ENCODE measurements at places on chromosomes 5 and 9.

GRCh38 chr9:35716230-35716629 lies 15.8 kb downstream of the TLN1 start:
- H3K36me3 ChIP-seq: peaks cover 2% of the 10 kb centered on the region
- no peaks in the 10 kb centered on the region for H3K4me1 ChIP-seq
- no peak overlapping the region for H3K4me3 ChIP-seq
- no peaks in the 10 kb centered on the region for H3K27me3 ChIP-seq
- H3K27ac ChIP-seq: no peak overlapping the region

DNA sequence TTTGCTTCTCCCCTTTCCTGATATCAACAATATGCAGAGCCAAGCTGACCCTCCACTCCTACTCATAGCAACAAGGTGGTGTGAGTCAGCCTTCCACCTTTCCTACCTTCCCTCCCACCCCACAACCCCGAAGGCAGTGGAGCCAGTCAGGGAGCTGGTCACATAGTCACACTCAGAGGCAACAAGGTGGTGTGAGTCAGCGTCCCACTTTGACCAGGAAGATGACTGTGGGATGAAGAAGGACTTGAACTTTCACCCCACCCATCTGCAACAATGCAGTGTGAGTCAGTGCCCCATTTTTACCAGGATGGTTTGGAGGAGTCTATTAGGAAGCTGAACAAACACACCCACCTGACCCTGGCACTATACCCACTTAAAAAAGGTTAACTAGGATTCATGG lies 30.1 kb upstream of the ZNF782 start:
- no peaks in the 10 kb centered on the region for H3K36me3 ChIP-seq
- no peaks in the 10 kb centered on the region for H3K27me3 ChIP-seq
- no peaks in the 10 kb centered on the region for H3K4me1 ChIP-seq

DNA sequence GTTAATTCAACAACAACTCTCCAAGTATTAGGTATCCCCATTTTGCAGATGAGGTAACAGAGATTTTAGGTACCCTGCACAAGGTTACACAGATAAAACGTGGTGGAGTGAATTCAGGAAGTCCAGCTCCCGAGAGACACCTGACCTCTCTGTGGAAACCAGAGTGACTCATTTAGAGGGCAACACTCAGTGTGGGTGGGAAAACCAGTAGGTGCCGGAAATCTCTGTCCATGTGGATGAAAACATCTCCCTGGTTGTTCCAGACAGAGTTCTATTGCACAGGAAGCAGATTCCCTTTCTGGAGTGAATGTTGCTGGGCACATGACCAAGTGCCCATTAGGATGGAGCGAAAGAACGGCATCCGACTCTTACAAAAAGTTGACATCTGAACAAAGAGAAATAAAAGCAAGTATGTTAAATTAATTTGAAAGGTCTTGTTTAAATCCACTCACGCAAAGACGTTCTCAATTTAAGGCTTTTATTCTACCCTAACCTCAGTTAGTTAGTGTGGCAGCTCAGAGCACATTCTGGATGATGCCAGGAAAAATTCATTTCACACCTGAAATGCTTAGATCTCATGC lies 391.9 kb upstream of the WWC1 start:
- no peaks in the 10 kb centered on the region for H3K36me3 ChIP-seq
- no peak overlapping the region for H3K4me3 ChIP-seq
- DNase-seq: no peak
- peaks cover 14% of the 10 kb centered on the region for H3K4me1 ChIP-seq
- H3K27me3 ChIP-seq: no peaks in the 10 kb centered on the region

DNA sequence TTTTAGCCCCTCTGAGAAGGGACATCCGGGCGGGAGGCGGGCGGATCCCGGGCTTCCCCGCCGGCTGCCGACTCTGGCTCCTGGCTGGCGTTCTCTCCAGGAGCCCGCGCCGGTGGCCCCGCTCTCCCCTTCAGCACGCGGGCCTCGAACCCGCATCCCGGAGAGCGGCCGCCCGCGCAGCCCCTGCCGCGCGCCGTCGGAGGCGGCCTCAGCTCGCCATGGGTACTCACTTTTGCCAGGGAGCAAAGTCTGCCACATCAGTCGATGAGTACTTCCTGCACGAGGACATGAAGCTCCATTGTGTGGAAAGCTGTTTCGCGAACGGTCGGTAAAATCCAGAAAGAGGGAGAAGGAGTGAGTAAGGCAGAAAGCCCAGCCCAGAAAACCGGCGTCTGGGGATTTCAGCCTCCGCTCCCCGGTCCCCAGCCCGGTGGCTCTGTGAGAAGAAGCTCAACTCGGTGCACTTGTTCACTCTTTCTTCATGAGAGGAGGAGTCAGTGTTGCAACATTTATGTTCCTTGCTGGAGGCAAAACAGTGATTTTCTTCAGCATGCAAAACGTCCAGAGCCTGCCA lies at the start of gene PRLR:
Gene PRLR, minus strand, starts transcription at position 450 of the 574 bp plus-strand sequence. CDS start 140,867 bp downstream, outside the sequence.
- H3K4me3 ChIP-seq: peak within 1 kb of the TSS; percentile 56
- no peak within 1 kb of the TSS for H3K27ac ChIP-seq
- H3K36me3 ChIP-seq: no peaks in the 10 kb centered on the region
- H3K27me3 ChIP-seq: peaks cover 13% of the 10 kb centered on the region
- DNase-seq: no peak

- H3K36me3 ChIP-seq: no peaks in the 10 kb centered on the region
- no peak for DNase-seq
- no peaks in the 10 kb centered on the region for H3K4me1 ChIP-seq
- no peak overlapping the region for H3K4me3 ChIP-seq
These were observed 256.8 kb upstream of the ADAMTS16 start for GRCh38 chr5:4883360-4883759.
